Stimulated activated CD8-positive, alpha-beta memory T cell treated with anti-CD3 and anti-CD28 coated beads, Interleukin-7, amount 100 ng/mL, for 1 hour (primary cell): ENCODE measurements at places on chromosomes 11 and 22.

- no peak for DNase-seq
Measured at GRCh38 chr11:34926831-34927132, 10.4 kb downstream of the PDHX start.

DNA sequence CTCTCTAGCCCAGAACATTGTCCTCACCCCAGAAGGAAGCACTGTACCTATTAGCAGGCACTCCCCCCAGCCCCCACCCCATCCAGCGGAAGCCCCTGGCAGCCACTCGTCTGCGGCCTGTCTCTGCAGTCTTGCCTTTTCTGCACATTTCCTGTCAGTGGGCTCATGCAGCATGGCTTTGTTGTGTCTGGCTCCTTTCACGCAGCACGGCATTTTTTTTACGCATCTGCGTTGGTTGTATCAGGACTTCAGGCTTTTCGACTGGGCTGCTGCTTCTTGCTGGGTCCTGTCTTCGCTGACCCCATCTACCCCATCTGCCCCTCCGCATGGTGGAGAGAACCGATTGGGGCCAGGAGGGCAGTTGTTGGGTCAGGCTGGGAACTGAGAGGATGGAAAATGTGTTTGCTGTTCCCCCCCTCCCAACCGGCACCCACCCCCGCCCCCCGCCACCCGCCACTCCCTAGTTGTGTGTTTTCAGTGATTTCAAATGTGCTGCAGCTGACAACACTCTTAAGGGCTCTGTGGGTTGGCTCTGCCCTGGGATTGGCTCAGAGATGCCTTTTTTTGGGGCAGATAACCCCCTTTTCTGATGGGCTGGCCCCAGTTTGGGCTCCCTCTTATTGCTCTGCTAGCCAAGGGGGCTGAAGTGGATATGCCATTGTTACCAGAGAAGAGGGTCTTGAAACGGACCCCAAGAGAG lies 110.0 kb downstream of the KIAA1671 start:
- DNase-seq = peak; percentile 35

DNA sequence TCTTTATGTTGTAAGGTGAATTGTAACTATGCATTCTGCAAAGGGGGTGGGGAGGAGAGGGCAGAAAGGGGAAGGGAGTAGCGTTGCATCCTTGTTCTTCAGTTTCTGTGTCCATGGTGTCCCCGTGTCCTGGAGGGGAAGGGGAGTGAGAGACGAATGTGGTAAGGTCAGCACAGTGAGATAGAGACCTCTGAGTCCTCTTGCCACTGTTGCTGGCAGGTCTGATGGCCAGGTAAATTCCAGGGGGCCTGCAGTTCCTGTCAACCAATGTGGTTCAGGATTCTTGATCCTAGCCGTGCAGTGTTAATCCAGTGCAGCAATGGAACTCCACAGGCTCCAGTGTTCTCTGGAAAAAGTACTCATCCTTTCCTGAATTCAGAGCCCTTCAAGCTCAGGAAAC lies 14.6 kb upstream of the ADSL start:
- no peak for DNase-seq

DNA sequence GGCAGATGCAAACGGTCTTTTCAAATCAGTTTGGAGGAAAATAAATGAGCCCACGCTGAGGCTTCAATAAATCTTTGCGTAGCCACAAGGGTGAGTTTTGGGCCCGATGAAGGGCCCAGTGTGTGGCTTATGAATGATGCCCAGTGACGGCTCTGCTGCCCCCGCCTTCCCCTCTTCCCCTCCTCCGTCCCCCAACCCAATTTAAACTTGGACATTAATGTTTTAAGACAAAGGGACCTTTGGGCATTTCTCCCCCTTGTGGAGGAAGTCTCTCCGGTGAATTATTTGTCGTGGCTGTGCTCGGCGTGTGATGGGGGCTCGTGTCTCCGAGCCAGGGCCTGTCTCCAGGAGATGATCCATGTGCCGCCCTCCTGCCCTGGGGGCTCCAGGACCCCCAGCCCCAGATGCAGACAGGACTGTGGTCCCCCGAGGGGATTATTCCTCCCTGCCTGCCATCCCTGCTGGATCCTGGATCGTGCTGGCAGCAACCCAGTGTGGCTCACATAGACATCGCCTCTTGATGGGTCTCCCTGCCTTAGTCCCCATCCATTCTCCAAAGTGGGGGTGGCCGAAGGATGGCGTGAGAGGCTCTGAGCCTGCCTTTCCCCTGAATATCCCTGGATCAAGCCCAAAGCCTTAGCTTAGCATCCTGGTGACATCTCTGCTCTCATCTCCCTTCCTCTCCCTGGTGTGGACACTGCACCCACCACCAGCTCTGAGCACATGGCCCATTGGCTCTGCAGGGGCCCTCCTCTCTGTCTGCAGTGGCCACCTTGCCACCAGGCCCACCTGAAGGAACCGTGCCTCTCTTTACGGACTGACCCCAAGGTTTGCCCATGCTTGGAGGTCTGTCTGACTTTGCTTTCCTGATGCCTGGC lies 56.4 kb downstream of the SMIM38 start:
- DNase-seq = no peak

- DNase-seq = no peak
Measured at GRCh38 chr11:75420224-75421034, 12.6 kb downstream of the KLHL35 start.

DNA sequence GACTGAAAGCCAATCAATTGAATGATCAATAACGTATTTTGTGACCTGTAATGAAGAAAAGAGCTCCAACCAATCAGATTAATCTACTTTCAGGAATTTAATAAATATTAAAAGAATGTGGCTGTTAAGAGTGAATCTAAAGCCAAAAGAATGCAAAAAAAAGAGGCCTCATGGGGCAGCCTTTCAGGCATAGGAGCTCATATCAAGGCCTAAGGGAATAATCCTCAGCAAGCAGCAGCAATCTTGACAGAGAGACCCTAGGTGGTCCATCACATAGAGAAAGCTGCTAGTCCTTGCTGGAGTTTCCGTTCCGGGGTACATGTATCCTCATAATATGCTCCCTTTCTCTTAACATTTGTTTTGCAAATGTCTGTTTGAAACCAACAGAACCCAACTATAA lies 313.1 kb upstream of the PITPNB start:
- no peak for DNase-seq

DNA sequence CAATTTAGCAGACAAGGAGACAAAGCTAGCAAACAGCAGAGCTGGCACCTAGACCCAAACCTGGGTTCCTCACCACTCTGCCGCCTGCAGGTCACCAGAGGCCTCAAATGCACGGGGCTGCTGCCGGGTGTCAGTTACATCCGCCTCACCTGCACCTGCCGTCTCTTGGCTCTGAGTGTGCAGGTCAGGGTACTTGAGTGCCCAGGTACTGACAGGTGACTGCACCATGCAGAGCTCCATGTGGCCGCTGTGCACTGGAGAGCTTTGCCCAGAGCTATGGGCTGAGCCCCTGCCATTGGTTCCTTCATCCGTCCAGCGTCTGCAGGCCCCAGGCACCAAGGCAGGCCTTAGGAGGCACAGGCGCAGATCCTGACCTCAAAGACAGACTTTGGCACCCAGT lies 35.0 kb downstream of the PDGFB start:
- DNase-seq = no peak

- no peak for DNase-seq
Measured at GRCh38 chr11:124605719-124606118, 5.5 kb upstream of the PANX3 start.

DNA sequence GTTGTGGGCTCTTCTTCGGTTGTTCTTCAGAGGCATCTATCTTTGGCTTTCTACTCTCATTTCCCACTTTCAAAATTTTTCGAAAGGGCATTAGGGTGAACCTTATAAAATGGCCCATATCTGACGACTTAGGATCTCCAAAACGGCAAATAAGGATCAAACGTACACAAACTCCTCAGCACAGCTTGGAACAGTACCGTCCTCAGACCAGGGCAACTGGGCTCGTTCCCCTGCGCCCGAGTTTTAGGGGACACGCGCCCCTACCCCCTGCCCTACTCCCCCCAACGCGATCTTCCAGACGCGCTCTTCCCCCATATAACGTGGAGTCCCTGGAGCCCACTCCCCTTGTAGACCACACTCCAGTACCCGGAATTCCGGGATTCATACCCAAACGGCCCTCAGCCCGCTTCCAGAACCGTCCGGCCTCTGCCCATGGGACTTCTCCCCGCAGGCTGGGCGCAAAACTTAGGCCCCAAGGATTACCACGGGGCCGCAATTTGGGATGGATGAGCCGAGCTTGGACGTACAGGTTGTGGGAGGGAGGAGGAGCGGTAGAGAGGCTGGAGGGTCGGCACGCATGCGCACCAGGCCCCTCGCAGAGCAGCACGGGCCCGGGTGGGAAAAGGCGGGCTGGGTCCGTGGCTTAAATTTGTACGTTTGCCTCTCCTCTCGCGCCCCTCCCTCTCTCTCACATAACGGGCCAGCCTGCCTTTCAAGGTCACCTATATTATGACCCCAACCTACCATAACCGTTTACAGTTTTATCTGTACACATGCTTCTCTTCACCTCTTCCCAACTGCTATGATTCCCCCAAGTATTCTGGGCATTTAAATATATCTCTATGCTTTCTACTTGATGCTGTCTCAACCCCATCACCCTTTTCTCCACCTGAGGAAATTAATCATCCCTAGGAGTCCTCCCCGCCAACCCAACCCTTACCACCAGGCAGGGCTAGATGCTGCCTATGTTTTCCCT lies 3.4 kb downstream of the CCDC89 start:
- DNase-seq = peak; percentile 31

- peak; percentile 38 for DNase-seq
Measured at GRCh38 chr11:94543695-94544645, at the start of gene FUT4. Gene FUT4 (plus strand): TSS chr11:94543921. CDS start chr11:94544134, 213 bp downstream.

DNA sequence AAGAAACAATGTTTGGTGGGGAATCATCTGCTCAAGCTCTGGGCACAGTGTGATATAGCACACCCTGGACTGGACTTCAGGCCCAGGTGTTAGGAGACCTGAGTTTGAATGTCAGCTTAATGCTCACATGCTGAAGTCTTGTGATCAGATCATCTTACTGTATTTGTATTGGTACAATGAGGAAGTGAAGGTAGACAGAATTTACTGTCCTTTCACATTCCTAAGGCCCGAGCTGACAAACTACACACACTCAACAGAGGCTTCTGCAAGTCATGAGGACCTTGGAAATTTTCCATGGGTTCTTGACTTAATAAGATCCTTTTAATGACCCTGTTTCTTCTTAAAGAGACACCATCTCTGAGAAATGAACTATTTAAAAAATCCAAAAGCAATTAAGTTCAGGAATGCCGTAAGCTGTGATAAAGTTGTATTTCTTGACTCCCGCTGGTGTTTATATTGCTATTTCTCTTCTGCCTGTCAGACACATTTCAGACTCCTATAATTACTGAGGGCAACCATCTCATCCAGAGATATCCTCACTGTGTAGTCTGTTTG lies 802.0 kb downstream of the DLG2 start:
- DNase-seq = no peak

DNA sequence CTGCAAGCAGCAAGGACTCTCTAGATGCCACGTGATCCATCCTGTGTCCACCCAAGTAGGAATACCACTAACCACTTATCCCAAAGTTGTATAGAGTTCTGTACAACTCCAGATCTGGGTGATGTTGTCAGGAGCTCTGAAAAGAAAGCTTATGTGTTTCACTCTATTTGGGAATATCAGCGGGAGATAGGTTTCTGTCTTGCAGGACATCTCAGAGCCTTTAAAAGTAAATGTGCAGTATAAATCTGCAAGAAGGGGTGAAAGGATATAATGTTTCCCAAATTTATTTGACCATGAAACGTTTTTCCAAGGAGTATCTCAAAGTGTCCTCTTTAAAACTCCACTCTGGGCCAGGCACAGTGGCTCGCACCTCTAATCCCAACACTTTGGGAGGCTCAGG lies 13.9 kb downstream of the IRAG1 start:
- DNase-seq = no peak

GRCh38 chr11:91219535-91219934 lies 996.7 kb upstream of the CHORDC1 start:
- DNase-seq = no peak

- no peak for DNase-seq
Measured at GRCh38 chr11:15143855-15144254, 29.1 kb downstream of the INSC start.

DNA sequence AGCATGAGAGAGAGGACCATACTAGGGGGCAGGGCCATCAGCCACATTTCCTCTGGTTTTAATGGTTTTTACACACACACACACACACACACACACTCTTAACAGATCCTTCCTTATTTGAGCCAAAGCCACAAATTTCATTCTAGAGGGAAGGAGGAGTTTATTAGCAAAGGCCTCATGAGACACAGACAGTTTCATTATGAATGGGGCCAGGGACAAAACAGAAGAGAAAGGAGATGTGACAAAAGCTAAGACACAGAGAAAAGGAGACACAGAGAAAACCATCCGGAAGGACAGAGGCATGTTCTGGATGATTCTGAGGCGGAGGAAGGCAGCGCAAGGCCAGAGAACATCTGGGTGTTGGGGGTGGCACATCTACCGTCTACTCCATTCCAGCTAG lies 32.2 kb upstream of the ARFGAP3 start:
- DNase-seq = no peak

DNA sequence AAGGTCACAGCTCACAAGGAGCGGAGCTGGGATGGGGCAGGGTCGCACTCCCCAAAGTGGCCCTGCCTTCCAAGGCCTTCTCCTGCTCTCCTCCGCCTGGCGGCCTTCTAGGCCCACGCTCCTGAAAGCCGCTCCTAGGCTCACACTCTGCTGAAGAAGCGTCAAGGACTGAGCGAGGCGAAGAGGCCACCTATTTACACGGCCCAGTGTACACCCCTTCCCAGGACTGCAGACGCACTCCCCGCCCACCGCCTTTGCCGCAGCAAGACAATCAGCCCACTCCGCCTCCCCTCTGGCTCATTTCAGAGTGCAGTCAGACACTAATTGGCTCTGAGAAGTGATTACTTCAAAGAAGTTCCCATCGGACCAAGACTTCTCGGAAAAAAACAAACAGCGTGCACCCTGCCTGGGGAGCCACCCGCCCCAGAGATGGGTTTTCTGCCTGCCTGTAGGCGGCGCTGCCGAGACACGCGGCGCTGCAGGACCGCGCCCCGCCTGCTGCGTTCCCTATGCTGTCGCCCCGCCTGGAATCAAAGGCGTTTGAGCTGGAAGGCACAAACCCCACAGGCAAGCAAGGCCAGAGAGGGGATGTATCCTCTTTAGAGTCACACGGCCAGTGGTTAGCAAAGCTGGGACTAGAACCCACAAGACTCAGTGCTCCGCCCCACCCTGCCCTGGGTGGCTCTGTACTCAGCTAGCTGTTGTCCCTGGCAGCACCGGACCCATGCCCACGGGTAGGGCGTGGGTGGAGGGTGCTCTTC lies 414.8 kb downstream of the BUD13 start:
- no peak for DNase-seq

DNA sequence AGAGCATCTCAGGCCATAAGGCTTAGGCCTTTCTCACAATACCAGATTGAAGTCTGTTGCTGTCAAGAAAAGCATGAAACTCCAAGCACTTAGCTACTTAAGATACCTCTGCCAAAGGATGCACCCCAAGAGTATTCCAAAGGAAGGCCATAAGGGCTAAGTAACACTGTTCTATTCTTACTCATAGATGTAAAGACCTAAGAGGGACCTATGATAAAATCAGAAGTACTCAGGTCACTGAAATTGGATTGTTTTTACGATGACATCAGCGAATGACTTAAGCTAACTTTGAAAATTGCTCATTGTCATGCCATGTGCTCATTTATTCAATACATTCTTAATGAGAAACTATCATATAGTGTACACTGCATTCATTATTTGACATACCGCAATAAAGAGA lies 172.8 kb downstream of the KCNA4 start:
- DNase-seq = no peak

GRCh38 chr11:113722221-113722620 lies 16.1 kb upstream of the TMPRSS5 start:
- DNase-seq = no peak
